ENCODE measurements at places on chromosomes 6 and 20.
A peak's percentile ranks its signal among the peaks of the same experiment; 100 is the strongest.

GRCh38 chr6:126156973-126157372 lies 170.6 kb downstream of the TRMT11 start:
- DNase-seq, result no peak

- DNase-seq, result no peak
These were observed 8.4 kb upstream of the ADA start for GRCh38 chr20:44659931-44660330.

- DNase-seq, result no peak
These were observed 360.7 kb downstream of the SAMD5 start for GRCh38 chr6:147869201-147869600.

DNA sequence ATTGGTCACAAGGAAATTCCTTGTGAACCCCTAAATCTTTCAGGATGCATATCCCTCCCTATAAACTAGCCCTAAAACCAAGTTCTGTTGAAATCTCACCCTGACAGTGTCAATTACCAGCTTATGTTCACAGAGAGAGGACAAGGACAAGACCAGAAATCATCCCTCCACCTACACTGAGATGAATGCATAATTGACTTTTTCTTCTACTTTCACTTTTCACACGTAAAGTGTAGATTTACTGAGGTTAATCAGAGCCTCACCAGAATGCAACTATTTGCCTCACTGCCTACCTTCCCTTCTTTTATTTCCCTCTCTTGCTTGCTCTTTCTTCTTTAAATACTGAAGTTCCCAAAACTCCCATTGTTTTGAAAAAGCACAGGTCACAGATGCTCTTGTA lies 15.3 kb upstream of the NKAIN2 start:
- DNase-seq, result no peak

DNA sequence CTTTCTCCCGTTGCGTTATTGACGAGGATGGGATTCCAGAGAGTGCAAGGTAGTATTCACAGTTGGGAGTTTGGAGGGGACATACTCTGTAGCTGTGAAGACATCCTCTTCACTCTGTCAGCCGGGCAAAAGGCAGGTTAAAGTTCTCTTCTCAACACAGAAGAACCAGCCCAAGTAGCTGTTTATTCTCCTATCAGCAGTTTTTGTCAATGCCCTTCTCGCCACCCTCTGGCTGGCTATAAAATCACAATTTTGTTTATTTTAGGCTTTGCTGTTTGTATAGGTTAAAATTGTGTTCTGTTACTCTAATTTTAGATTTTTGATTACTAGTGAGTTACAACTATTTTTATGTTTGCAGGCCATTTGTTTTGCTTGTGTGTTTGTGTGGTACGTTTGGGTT lies 37.9 kb upstream of the MAS1 start:
- no peak for DNase-seq

DNA sequence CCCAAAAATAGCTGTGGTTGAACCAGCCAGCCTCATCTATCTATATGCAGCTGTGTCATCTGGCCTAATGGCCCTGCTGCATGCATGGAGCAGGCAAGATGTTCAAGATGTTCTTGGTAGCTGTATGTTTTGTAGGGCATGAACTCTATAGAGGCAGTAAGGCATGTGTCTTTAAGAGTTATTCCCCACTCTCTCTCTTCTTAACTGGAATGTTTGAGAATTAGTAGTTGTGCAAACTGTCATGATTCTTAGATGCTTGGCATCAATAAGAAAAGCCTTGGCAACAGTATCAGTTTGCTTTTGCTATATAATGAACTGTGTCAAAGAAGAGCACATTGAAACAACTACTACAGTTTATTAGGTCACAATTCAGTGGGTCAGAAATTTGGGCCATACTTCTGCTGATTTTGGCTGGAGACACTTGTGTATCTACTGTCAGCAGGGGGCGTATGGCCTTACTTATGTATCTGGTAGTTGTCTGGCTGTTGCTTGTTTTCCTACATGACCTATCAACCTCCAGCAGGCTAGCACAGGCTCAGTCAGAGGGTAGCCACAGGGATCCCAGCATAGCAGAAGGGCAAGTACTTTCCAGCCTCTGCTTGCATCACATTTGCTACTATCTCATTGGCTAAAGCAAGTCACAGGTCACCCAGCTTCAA lies 56.1 kb upstream of the LAMP5 start:
- DNase-seq, result no peak

- DNase-seq, result no peak
These were observed 602 bp upstream of the TSPYL4 start for GRCh38 chr6:116254297-116255056.

DNA sequence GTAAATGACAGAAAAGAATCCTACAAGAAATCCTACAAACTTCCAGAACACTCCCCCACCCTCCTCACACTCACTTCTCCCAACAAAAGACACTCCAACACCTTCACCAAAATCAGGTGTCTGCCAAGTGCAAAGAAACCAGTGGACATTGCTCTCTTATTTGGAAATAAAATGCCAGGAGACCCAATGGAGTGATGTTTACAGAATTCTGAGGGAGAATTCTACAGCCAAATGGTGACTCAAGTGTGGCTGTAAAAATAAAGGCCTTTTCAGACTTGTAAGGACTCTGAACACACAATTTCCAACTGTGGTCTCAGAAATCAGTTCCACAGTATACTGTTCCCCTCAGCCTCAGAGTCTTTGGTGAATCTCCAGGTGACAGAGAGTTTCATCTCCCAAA lies 109.6 kb upstream of the CARMIL1 start:
- no peak for DNase-seq

GRCh38 chr6:103570431-103570830 lies 1289.3 kb downstream of the HACE1 start:
- no peak for DNase-seq

DNA sequence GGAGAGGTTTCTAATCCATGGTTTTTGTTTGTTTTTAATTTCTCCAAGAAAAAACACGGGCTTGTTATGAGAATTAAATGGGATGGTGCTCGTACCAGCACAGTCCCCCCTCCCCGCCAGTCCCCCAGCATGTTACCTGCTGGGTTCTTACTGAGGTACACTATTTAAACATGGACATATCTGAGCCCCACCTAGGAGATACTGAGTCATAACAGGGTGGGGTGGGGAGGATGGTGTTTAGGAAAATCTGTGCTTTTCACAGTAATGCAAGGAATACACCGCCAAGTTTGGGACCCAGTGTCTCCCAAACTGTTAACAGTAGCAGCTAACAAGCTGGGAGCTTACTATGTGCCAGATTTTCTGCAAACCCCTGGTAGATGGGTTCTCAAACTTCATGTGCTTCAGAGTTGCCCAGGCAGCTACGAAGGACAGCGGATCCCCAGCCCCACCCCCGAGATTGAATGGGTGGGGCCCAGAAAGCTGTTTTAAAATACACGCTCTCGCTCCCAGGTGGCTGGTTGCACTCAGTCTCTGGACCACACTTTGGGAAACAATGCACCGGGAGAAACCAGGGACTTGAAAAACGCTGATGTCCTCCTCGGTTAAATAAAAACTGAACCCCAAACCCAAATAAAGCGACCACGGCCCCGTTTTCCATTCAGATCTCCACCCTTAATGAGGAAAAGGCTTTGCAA lies 995 bp downstream of the ZFP64 start:
- peak; percentile 35 for DNase-seq

DNA sequence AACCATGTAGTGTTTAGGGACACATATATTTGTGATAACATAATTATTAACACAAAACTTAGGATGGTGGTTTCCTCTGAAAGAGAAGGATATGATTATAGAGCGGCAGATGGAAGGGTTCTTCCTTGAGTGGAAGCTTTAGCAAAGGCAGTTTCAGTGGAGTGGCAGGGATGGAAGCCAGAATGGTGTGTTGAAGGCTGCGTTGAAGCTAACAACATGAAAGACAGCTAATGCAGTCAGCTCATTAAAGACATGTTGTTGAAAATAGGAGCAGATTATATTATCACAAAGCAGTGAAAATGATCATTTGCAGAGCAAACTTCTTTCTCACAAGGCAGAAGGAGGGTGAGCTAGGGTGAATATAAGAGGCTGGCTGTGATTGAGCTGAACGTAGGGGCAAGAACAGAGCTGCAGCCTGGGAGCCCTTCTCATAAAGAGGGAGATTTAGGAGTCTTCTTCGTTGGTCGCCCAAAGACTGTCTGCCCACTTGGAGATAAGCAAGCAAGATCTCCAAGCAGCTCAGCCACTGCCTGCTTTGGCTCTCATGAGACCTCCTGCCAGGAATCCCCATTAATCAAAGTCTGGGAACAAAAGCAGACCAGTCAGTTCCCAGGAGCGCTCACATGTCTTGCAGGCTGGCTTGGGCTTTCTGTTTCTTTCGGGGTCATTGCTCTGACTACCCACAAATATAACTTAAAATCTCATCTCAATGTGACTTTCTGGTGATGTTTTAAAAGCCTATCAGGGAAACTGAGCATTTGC lies 2.6 kb upstream of the ANKRD6 start:
- no peak for DNase-seq

GRCh38 chr6:111809766-111810165 lies 63.5 kb downstream of the FYN start:
- DNase-seq, result no peak

GRCh38 chr6:127589135-127589534 lies 12.2 kb downstream of the C6orf58 start:
- no peak for DNase-seq

- DNase-seq, result no peak
These were observed 6.7 kb downstream of the NCOA5 start for GRCh38 chr20:46083101-46083500.

DNA sequence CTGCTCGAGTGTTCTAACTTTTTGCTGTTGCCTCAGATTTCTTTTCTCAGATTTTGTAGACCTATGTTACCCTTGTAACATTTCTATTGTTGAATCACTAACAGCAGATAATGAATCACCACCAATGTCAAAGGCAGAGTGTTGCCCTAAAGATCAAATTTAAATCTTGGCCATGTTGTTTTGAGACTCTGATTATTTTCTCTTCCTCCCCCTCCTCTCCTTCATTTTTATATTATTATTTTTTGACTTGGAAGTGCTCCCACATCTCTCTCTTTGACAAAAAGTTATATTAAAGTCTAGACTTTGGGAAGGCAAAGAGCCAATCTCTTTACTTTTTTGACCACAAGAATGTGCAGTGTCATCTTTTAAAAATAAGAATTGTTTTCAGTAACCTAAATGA lies 422.7 kb downstream of the NKAIN2 start:
- no peak for DNase-seq

DNA sequence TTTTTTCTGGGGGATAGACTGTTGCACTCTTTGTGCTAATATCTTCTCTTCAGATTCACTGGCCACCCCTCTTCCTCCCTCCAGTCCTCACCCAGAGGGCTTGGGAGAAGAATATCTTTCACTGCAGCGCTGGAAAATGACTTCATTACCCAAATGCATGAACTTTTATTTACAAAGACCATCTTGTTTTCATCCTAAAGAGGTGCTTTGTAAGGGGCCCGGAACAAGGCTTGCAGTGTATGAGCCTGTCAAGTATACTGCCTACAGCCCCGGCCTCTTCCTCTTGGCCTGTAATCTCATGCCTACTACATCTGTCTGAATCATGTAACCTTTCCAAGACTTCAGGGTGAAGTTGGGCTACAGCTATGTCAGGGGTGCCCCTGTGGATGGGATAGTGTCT lies 554 bp upstream of the LAMA4 start:
- DNase-seq, result no peak

DNA sequence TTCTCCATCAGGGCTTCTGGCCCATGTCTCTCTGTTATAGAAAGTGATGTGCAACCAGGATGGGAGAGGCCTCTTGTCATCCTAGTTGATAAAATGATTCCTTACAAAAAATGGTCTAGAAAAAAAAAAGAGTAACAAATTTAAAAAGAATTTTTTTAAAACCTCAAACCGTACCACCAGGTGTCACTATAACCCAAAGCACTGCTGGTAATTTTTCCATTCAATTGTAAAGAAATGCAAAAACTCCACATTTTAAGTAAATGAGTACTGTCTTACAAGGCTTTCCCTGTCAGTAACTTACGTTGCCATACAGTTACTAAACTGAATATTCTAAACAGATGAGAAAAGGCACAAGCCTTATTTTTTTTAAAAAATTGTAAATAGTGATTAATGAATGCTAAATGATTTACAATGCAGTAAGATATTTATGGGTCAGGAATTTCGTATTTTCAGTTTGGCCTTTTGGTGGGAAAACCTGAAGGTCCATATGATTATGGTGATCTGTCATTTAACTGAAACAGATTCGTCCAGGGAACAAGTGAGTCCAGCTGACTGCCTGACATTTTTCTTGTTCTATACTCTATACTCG lies 95.4 kb downstream of the OGFRL1 start:
- DNase-seq, result no peak

DNA sequence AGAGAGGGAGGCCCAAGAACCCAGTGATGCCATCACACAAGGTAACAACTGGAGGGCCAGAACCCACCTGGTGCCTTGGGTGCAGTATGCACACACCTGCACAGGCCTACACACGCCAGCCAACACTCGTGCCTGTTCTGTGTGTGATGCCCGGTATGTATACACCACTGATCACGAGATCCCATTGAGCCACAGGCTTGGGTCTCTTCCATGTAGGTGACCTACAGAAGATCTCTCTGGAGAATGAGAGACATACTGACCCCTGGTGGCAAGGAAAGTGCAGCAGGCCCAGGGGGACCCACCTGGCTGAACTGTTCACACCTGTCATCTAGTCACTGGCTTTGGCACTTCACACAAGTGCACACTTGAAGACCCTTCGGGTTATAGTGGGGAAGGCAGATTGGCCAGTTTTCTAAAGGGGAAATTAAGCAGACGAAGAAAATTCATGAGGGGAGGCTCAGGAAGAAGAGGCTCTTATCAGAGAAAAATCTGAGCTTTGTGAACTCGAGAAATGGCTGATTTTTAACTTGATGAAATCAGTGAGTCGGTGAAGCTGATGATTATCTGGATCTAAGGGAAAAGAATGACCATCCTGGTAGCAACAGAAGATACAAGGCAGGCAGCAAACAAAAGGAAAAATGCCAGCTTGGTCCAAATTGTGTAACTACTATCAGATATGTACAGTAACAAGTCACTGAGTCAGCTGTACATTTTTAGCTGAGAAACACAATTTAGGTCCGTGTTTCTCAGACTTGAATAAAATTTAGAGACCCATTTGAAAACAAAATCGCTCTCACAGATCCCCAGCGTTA lies 69.1 kb upstream of the PBOV1 start:
- DNase-seq, result peak; percentile 20

DNA sequence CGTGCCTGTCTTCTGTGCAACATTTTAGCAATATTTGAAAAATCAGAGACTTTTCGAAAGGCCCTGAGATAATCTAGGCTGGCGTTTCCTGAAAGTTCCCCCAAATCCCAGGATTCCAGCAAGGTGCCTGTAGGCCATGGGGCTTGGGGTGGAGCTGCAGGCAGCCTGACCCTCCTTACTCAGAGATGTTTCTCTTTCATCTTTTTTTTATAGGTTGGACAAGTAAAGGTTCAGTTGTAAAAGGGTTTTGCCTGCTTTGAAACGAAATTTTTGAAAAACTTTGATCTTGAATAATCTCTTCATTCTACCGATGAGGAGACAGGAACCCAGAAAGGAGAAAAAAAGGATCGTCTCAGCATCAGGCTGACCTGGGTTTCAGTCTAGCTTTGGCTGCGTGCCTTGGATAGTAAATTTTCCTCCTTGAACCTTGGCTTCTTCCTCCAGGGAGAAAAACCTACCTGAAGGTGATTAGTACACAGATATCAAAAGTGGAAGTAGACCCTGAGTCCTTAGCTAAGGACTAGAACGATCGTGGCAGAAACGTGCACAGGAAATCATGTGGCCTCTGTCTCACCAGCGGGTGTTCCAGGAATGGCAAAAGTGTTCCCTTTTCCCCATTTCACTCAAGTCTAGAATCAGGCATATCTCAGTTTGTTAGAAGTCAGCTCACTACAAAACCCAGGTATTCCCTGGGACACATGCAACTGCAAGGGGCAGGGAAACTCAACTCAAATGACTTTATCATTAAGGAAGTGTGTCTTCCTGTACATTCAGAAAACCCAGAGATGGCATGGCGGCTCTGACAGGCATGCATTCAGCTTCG lies 128.2 kb upstream of the PTPN1 start:
- DNase-seq, result no peak
